Activated CD4-positive, CD25-positive, alpha-beta regulatory T cell (primary cell): ENCODE measurements at places on chromosomes 5 and 9.

DNA sequence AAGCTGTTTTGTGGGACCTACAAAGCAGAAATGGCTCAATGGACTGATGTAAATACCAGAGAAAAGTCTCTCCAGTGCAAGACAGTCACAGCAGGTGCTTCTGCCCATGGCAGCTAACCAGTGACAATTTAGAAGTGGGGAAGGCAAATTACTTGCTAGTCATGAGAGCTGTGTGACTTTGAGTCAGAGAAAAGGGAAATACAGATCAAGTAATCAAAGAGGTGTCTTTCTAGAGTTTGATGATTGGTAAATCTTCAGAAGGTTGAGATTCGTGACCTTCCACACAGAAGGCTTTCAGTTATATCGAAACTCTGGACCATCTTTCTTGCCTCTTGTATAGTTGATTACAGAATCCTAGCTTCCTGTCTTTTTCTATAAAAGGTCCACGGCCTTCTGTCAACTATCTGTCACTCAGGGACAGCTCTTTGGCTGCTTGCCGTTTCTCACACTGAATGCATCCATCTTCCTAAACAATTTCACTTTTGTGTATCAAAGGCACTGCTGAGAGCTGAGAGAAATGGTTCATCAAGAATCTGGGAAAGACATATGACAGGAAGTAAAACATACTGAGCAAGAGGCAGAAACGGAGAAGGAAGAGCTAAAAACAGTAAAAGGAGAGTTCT is 993.9 kb upstream of the ACO1 start:
- DNase-seq: no peak

DNA sequence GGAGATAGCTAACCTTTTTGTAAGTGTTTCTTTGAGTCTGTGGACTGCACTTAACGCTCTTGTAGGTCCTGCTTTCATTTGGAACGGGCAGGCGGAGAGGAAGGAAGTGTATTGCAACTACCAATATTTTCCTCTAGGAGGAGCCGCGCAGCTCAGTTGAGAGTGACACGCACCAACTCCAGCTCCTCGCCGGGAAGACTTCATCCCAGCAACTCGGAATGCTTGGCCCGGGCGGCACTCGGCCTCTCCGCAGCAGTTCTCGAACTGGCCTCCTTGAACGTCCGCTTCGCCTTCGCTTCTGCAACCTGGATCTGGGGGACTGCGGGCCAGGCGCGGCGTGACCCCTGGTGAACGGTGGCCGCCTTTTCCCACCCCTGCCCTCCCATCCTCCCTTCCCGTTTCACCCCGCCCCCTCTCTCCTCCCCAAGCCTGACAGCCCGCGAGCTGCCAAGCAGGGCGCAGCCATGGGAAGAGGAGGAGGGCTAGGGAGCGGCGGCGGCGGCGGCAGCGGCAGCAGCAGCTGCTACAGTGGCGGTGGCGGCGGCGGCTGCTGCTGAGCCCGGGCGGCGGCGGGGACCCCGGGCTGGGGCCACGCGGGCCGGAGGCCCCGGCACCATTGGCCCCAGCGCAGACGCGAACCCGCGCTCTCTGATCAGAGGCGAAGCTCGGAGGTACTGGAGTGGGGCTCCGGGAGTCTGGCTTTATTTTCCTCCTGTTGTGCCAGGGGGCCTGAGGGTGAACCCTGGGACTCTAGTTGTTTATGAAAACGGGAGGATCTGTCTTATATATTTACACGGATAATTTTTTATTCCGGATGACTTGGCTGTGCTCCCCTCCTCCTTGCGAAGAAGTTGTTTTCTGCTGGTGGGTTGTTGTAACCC is at the start of gene GHR:
Gene GHR (plus strand): TSS at position 155 of the 881 bp plus-strand sequence. CDS start 142,436 bp downstream, outside the sequence.
- DNase-seq: no peak

DNA sequence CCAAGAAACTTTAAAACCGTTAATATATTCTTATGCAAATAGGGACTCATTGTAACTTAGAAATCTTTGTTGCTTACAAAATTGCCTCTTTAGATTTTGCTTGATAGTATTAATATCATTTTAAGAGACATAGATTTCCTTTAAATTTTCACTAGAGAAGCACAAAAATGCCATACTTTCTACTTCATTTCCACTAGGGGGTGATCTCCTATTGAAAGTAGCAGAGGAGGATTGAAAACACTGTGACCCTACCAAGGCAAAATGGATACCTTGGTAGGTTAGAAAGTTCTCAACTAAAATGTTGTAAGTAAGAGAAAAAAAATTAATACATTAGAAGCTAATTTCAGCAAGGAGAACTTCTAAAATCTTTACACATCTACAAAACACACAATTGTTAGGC is 204.9 kb downstream of the CHSY3 start:
- no peak for DNase-seq

DNA sequence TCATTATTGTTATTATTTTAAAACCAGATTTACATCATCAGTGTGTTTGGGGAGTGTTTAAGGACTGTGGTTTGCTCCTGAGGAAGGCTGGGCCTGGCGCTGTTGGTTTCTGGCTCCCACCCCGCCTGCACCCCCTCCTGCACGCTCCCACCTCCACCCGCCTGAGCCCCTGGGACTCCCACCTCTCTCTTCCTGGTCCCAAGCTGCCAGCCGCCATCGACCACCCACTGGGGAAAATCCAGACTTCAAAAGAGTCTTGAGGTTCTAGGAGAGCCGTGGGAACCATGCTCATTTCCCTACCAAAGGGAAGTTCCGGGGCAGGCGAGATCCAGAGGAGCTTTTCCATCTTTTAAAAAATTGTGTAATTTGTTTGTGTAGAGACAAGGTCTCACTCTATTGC is 35.0 kb upstream of the FUBP3 start:
- no peak for DNase-seq

- no peak for DNase-seq
These were observed 24.5 kb downstream of the PRRC2B start for GRCh38 chr9:131418143-131419025.

- DNase-seq: no peak
These were observed 344.9 kb downstream of the CDK5RAP2 start for GRCh38 chr9:120235081-120235480.

GRCh38 chr5:77869116-77869798 is 93.1 kb upstream of the TBCA start:
- no peak for DNase-seq

DNA sequence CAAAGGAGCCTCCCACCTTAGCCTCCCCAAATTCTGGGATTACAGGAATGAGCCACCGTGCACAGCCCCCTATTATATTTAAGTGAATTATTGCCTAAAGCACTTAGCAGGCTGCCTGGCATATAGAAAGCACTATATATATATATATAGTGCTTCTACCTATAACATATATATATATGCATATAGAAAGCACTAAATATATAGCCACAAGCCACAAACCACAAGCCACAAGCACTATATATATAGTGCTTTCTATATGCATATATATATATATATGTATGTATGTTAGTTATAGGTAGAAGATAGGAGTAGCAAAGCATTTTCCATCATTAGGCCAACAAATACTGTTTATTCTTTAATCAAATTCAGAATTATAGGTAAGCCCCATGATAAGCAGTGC is 185.8 kb downstream of the CWC27 start:
- DNase-seq: no peak

DNA sequence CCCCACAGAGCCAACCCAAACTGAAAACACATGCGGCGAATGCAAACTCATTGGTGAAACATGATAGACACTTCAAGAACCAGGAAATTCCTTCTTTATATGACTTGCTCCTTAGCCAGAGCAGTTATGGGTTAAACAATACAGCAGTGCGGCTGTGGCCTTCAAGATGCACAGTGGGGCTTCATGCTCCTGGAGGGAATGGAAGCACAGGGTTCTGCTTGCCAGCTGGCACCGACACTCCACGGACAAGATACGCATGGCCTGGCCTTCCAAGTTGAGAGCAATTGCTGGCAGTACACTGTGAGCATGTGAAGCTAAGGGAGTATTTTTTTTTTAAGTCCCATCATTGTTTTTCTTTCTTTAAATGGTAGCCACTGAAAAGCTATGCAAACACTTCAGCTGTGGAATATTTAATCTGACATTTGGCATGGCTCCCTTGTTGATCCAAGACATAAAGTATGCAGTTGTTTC is 451.6 kb upstream of the CD180 start:
- DNase-seq: no peak

DNA sequence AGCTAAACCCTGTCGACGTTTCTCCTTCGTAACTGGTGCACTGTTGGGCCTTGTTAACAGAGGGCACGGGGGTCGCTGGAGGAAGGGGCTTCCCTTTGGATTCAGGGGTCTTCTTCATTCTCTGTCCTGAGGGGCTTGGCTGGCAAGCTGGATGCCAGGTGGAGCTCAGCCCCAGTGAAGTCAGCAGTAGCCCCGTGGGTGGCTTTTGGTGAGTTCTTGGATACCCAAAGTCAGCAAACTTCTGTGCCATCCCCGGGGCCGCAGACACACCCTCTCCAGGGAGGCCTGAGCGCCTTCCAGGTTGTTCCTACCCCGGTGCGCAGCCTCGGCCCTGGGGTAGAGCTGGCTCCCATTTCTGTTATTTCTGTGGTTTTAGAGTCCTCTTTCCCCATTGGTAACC is 12.3 kb upstream of the OBP2A start:
- DNase-seq: no peak

DNA sequence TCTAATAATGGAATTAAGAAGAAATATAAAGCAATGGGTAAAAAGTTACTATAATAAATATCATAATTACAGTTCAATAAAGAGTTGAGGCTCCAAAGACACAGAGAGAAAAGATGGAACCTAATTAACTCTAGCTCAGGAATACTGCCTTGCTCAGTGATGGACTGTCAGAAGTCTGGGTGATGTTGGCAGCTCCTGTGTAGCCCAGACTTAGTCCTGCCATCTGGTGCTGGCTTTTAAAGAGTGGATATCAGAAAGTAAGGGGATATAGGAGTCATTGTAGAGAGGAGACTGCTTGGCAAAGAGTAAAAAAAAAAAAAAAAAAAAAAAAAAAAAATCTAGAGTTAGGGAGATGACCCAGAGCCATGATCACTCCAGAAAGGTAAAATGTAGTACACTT is 551.9 kb upstream of the DMAC1 start:
- DNase-seq: no peak

DNA sequence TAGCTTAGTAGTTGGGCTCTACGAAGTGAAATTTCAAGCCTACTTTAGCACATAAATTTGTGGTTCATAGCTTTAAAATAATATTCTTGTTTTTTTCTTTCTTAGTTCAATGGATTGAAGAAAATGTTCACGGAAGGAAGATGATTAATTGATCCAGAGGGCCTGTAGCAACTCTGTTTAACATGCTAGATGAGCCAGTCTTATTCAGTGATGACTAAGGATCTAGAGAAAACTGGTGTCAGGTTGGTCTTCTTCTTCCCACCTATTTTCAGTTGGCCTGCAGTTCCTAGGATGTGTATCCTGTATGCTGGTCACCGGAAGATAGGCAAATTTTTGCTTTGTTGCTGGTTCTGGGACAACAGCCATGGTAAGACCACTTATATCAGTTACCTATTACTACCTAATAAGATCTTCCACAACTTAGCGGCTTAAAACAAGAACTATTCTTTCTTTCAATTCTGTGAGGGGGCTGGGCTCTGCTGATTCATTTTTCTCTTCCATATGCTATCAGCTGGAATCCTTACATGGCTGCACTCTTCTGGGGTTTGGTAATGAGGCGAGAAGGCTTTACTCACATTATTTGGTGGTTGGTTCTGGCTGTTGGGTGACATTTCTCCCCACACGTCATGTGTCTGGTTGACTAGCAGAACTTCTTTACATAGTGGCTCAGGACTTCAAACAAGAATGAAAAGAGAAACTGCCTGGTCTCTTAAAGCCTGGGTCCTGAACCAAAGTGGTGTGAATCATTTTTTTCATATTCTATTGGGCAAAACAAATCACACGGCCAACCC is 182.7 kb upstream of the ACTBL2 start:
- DNase-seq: no peak

DNA sequence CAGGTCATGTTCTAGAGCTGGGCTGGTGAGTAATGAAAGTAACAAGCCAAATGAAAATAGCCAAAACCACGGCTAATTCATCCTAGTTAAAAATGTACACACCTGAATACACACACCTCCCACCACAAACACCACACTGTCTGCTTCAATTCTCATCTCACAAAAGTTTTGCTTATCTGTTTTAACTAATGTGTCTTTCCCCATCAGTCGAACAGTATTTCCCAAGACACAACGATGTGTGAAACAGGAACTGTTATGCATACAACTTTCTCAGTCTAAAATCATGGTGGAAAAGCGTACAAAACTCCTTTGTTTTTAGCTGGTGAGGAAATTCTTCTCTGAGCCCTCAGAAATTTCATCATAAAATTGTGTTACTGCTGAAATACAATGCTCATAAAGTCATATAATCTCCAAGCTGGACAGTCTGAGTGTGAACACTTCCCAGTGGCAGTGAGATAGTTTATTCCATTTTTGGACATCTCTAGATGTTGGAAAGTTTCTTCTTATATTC is 242.4 kb downstream of the EFNA5 start:
- DNase-seq: no peak

DNA sequence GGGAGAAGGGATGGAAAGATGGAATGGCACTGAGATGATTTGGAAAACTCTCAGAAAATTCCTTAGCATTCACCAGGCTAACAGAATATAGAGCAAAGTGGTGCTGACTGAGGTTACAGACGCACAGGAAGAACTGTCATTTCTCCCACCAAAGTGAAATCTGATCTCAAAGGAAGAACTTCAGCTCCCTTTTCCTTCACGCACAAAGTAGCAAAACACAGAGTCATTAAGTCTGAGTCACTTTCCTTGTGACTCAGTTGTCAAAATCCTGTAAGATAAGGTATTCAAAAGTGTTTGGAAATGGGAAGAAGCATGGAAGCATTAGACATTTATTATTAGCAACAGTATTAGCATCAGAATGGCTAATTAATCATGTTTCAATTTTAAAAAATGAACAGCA is 11.7 kb downstream of the MPDZ start:
- no peak for DNase-seq

DNA sequence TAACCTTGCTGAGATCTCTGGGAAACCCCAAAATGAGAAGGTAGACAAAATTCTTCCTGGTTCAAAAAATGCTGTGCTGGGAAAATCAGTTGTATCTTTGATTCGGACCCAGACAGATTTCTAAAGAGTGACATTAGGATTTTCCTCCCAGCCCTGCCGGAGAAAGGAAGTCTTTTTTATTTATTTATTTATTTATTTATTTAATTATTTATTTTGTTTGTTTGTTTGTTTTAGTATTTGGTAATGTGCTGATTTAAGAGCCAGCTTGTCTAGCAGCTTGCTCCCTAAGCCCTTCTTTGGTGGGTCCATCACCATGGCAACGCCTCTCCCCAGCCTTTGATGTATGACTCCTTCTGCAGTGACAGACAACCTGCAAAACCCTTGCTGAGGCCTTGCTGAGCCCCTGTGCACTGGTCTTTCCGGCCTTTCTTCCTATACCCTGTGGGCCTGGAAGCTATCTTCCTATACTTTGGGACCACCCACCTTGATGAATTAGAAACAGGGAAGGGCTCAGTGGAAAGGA is 60.6 kb upstream of the AFAP1L1 start:
- DNase-seq: no peak

GRCh38 chr5:140633021-140633471 is at the start of gene CD14:
CD14 (minus strand) TSS chr5:140633175; CDS start chr5:140633071, 104 bp downstream.
- no peak for DNase-seq

GRCh38 chr9:8570776-8571175 is 771.2 kb upstream of the DMAC1 start:
- no peak for DNase-seq
